ENCODE measurements at places on chromosomes 1 and 21.

DNA sequence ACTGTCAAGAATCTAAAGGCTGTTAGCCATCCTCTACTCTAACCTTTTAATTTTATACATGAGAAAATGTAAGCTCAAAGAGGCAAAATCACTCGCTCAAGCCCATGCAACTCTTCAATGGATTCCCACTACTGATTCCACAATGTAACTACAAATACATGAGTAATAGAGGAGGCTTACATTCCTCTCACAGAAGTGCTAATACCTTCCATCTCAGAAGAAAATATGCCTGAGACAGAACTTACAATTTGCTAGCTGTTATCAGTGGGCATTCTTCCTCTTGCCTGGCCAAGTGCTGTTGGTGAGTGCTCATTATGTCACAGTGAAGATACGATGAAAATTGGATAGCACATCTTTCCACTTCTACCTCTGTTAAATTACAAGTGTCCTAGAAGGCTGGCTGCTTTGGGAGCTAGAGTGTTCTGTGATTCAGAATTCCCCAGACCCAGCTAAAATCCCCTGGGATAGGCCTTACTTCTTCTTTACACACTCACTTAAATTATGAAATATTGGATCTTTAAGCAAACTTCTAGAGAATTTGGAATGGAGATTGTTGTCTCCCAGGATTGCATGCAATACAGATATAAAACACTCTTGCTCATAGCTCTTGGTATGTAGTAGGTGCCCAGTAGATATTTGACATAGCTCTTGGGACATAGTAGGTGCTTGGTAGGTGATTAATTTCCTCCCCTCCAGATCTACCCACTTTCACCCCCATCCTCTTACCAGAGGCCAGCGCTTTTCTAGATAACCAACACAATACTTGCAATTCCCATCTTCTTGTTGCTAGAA, 24.1 kb downstream of the BCL9 start:
- DNase-seq: no peak

DNA sequence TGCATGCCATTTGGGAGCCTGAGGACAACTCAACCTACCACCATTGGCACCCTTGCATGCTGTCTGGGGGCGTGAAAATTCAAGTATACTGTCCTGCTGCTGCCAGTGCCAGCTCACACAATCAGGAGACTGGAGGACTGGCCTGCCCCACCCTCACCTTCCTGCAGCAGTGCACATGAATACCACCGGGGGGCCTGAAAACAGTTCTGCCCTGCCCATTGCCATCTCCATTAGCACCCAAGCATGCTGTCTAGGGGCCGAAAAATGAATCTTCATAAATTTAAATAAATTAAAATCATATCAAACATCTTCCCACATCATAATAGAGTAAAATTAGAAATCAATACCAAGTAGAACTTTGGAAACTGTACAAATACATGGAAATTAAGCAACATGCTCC, 322.1 kb upstream of the TMPRSS15 start:
- DNase-seq: no peak

DNA sequence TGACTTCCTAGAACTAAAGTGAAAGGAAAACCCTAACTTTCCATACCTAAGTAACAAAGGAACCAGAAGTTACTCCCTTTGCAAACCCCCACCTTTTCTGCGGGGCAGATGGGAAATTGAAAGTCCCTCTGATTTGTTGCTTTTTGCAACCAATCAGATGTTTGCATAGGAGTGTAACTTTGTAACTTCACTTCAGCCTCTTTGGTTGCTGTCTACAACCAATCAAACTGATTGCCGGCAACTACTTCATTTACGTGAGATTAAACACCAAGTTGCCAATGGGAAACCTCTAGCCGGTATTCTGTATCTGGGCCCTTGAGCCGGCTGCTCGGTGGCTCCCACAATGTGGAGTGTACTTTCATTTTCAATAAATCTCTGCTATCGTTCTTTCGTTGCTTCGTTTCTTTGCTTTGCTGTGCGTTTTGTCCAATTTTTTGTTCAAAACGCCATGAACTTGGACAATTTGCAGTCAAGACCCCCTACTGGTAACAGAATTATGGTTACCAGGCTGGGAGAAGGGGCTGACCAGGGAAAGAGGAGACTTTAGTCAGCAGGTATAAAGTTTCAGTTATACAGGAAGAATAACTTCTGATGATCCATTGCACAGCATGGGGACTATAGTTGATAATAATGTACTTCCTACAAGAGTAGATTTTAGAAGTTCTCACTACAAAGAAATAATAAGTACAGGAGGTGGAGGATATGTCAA, 69.2 kb upstream of the RGS2 start:
- no peak for DNase-seq

DNA sequence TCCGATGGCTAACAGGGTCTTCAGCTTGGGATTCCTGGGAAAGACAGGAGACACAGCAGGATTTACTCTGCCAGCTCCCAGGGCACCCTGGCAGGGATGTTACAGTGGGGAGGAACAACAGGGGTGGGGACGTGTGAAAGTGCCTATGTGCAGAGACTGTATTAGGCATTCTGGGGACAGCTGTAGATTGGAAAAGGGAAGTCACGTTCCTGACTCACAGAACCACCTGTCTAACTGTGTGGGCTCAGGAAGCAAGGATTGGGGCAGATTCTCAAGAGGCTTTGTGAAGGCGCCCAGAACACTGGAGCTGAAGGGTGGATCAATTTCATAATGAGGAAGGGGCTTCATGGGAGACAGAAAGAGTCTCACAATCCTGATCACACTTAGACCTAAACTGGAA, 4.4 kb downstream of the CHIT1 start:
- DNase-seq: no peak

DNA sequence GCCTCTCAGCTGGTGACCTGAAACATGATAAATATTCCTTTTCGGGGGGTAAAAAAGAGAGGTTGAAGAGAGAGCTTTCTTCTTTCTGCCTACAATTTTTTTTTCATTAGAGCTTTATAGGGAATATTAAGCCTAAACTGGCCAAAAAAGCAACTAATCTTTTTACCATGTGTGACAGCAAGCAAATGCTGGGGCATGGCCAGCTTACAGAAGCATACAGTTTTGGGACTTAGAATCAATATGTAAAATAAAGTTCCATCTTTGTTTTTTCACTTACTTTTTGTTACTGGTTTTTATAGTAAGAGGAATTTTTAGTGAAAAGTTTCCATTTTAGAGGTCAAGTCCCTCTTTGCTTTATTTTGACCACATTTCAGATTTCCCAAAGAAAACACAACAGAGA, 301.2 kb upstream of the DEPDC1 start:
- DNase-seq: no peak

DNA sequence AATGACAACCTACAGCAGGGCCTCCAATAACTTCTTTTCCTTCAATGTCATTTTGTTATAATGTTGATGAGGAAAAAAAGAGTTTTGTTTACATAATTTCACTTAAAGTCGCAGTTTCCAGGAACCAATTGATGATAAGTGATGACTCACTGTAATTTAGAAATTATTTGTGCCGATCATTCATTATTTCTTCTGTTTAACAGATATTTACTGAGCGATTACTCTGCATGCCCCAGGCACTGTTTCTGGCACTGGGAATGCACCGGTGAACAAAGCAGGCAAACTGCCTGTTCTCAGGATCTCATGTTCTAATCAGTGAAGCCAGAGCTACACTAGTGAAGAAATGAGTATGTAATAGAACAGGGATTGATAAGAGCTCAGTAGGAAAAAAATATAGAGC, 403.4 kb downstream of the NTNG1 start:
- DNase-seq: no peak

DNA sequence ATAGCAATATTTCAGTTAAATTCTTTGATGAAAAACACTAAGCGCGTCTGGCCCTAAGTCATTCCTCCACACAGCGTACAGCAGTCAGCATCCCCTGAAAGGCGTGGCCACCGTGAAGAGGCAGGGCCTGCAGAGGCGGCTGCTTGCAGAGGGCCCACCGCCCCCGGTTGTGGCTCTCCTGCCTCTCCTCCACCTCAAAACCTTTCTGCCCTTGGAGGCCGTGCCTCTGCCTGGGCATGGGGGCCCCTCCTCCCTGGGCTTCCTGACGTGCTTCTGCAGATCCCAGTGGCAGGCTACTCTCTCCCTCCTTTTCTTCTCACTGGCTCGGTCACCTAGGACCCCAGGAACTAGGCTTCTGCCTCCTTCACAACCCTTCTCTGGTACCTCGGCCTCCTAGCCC, 16.2 kb downstream of the CLSTN1 start:
- no peak for DNase-seq

DNA sequence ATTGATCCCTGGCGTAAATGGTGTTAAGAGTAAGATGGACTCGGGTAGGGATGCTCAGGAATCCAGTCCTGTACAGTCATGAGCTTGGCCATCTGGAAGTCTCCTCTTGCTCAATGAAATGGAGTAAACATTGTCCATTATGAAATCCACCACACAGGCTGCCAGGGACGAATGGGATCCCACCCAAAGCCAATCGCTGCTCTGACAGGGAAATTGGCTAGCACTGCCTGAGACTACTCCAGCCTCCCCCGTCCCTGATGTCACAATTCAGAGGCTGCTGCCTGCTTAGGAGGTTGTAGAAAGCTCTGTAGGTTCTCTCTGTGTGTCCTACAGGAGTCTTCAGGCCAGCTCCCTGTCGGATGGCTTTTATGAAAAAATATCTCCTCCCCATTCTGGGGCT, at the start of gene HSD11B1:
HSD11B1 (plus strand) TSS at position 263 of the 400 bp plus-strand sequence; CDS start at position 360, 97 bp downstream.
- peak; percentile 94 for DNase-seq

GRCh38 chr1:37890378-37891014, 31.1 kb upstream of the MTF1 start:
- DNase-seq: peak; percentile 74

DNA sequence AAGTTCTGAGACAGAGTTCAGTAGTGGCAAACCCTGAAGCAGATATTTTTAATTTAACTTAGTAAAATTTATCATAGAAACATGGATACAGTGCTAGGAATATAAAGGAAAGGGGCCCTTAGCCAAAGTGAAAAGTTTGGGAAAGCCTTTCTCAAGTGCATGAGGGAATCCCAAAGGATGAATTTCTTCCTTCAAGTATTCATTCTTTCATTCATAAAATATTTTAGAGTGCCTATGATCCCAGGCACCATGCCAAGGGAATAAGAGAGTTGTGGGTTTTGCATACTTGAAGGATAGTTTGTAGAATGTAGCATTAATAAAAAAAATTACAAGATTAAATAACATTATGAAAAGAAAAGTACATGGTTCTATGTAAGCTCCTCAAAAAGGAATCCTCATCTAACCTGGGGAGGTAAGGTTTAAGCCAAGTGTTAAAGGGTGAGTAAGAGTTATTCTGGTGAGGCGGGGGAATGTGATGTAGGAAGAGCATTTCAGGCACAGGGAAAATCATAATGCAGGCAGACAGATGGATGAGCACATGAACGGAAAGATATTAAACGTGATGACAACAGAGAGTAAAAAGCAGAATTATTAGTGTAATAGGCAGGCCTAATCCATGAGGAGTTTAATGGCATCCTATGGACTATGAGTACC, 40.4 kb upstream of the NTNG1 start:
- DNase-seq: peak; percentile 1

Data from choroid plexus epithelial cell (primary cell).